ENCODE measurements at places on chromosomes 6 and 20.

- DNase-seq: no peak
These were observed 519.4 kb upstream of the ZNF337 start for GRCh38 chr20:26216025-26216424.

DNA sequence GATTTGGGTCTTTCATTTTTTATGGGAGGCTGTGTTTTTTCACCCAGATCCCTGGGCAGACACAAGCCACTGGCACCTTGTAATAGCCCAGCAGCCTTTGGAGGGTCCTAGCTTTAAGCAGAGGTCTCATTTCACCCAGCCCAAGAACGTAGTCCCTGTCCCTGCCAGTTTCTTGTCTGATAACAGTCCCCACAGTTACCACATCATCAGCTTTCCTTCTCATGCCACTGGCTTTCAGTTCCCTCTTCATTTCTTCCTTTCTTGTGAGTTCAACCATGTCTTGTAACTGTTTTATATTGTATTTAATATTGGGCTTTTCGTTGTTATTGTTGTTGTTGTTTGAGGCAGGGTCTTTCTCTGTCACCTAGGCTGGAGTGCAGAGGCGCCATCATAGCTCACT, 10.6 kb downstream of the PNPLA1 start:
- no peak for DNase-seq

GRCh38 chr6:56246881-56247653, at the start of gene COL21A1:
COL21A1 (minus strand) TSS chr6:56247580; CDS start chr6:56182618, 64,962 bp downstream.
- no peak for DNase-seq

DNA sequence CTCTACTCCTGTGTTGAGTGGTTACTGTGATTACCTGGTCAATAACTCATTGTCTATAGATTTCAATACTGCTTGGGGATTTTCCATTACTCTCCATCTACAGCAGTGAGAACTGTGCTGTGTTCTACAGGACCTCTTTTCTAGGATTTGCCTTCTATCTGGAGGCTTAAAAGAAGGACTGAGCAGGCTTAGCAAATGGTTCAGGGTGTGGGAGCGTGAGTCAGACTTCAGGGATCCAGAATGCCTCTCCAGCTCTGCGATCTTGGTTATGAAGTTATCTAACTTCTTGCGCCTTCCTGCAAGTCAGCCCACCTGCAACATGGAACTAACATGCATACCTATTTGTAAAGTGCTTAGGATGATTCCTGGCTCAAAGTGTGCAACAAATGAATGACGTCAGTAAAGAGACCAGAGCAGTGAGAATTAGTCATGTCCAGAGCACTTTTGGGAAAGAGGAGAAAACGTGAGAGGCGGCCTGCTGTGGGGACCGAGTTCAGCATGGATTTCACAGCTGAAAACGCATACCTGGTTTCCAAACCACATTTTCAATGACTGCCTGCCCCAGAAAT, 610.1 kb upstream of the CDH4 start:
- no peak for DNase-seq

DNA sequence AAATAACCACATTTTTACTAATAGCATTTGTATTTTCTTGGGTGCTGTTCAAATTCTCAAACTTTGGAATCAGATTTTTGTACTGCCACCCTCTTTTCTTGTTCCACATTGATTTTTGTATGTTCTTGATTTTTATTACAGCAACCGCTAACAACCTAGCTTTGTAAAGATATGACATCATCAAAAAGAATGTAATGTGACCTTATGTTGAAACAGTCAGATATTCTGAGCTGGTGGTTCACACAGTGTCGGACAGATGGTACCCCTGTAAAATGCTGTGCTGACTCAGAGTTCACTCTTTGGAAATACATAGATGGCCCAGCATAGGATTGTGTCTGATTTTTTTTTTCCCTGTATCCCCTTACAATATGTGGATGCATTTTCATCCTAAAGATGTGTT, 118.9 kb downstream of the QKI start:
- no peak for DNase-seq

DNA sequence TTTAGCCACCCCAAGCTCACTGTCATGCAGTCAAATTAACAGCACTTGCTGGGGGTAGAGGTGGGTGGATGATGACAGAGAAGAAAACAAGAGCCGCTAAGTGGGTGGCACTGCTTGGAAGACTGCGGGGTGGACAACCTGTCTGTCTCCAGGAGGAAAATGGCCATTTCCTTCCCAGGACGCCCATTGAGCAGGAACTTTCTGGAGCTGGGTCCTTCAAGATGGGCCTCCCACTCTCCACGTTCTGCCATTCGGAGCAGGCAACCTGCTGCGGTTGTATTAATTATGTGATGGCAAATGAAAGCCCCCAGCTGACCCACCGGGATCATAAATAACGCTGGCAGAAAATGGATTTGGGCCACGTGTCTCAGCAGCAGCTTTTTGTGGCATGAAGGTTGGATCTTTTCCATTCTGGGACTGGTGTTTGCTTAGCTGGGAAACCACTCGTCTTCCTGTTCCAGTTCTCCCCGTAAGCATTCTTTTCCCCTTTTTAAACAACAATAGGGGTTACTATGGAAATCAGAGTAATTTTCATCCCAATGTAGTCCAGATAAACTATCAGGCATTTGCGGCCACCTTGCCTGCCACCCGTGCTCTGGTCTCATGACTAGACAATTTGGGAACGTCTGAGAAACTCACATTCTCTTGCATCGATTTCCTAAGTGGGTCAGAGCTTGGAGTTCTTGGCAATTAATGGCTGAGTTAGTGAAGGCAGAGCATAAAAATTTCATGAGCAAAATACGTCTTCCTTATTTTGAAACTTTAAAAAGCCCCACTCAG, 215.5 kb downstream of the ANKRD60 start:
- DNase-seq: no peak

DNA sequence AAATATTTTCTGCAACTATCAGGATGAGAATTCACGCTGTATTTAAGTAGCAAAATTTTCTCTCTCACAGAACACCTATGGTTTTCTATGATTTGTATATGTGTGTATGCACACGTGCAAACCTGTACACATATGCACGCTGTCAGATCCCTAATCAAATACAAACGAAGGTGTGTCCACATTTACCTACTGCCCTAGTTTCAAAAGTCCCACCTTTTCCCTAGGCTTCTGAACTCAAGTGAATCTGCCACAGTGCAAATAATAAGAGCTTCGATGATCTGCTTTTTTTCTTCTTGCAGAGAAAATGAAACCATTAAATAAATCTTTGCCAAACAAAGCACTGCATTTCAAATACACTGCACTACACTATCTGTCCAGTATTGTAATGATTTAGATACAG, 6.5 kb downstream of the HIVEP2 start:
- DNase-seq: no peak
